T-helper 17 cell (primary cell): ENCODE measurements at places on chromosomes 2 and 18.

DNA sequence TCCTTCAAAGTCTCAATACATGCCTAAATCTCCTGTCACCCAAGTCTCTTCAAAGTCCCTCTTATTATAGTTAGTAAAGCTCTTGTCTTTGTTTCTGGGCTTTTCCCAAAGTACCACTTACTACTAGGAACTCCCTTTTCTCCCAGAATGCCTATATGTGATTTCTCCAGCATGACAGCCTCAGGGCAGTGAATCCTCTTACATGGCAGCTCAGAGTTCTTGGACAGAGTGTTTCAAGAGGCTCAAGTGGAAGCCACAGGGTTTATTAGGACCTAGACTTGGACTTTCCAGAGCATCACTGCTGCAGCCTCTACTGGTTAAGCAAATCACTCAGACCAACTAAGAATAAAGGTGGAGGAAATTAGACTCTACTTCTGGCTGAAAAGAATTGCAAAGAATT is 98.9 kb downstream of the CSRNP3 start:
- no peaks in the 10 kb centered on the region for H3K4me1 ChIP-seq
- H3K4me3 ChIP-seq = no peak overlapping the region
- no peaks in the 10 kb centered on the region for H3K36me3 ChIP-seq
- H3K27me3 ChIP-seq = peaks cover 10% of the 10 kb centered on the region
- DNase-seq = no peak
- H3K27ac ChIP-seq = no peak overlapping the region

DNA sequence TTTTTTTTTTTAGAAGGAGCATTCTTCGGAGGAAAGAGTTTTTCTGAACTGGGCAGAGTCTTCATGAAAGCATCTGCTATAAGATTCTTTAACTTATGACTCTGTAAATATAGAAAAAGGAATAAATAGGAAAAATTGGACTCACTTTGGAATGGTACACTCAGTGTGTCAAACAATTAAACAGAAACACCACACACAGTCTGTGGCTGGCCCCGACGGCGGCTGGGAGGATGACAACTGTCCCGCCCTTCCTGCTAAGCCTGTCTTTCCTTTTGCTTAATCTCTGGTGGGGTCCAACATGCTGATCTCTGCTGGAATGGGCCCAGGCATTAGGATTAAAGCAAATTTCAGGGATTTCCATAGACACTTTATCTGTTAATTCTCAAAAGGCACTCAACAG is 12.5 kb upstream of the RAB31 start:
- H3K4me1 ChIP-seq = peaks cover 3% of the 10 kb centered on the region
- peaks cover 2% of the 10 kb centered on the region for H3K36me3 ChIP-seq
- no peak overlapping the region for H3K4me3 ChIP-seq
- H3K27me3 ChIP-seq = peaks cover 29% of the 10 kb centered on the region

GRCh38 chr18:72201032-72201431 is 343.1 kb downstream of the CBLN2 start:
- no peak overlapping the region for H3K27ac ChIP-seq
- H3K27me3 ChIP-seq = no peaks in the 10 kb centered on the region
- no peak overlapping the region for H3K4me3 ChIP-seq
- DNase-seq = no peak
- H3K36me3 ChIP-seq = no peaks in the 10 kb centered on the region

GRCh38 chr2:45220227-45220626 is 211.0 kb upstream of the SIX2 start:
- H3K4me1 ChIP-seq = no peaks in the 10 kb centered on the region
- DNase-seq = no peak
- no peak overlapping the region for H3K27ac ChIP-seq
- H3K27me3 ChIP-seq = peaks cover 38% of the 10 kb centered on the region
- H3K36me3 ChIP-seq = no peaks in the 10 kb centered on the region

GRCh38 chr2:169997140-169997887 is 170.1 kb downstream of the UBR3 start:
- DNase-seq = no peak
- H3K27ac ChIP-seq = peak overlapping the region; percentile 29
- no peak overlapping the region for H3K4me3 ChIP-seq
- H3K36me3 ChIP-seq = peaks cover 14% of the 10 kb centered on the region

GRCh38 chr2:105845976-105846375 is 101.3 kb downstream of the NCK2 start:
- H3K27ac ChIP-seq = peak overlapping the region; percentile 81
- H3K36me3 ChIP-seq = peaks cover 3% of the 10 kb centered on the region
- no peaks in the 10 kb centered on the region for H3K27me3 ChIP-seq

GRCh38 chr2:24866946-24867345 is 53.1 kb downstream of the ADCY3 start:
- no peak overlapping the region for H3K4me3 ChIP-seq
- peaks cover 15% of the 10 kb centered on the region for H3K4me1 ChIP-seq
- peaks cover 8% of the 10 kb centered on the region for H3K36me3 ChIP-seq
- no peak for DNase-seq

- H3K36me3 ChIP-seq = peaks cover 5% of the 10 kb centered on the region
- peaks cover 74% of the 10 kb centered on the region for H3K27me3 ChIP-seq
Measured at GRCh38 chr2:72892506-72893173, 5.4 kb downstream of the SPR start.

GRCh38 chr2:83584672-83585071 is 874.4 kb downstream of the SUCLG1 start:
- no peak overlapping the region for H3K27ac ChIP-seq
- no peaks in the 10 kb centered on the region for H3K4me1 ChIP-seq
- H3K36me3 ChIP-seq = no peaks in the 10 kb centered on the region

- H3K4me1 ChIP-seq = no peaks in the 10 kb centered on the region
- H3K27ac ChIP-seq = no peak overlapping the region
- DNase-seq = no peak
- H3K36me3 ChIP-seq = peaks cover 2% of the 10 kb centered on the region
- peaks cover 7% of the 10 kb centered on the region for H3K27me3 ChIP-seq
Measured at GRCh38 chr2:143881246-143881645, 638.7 kb downstream of the ZEB2 start.

GRCh38 chr2:183089192-183089851 is 10.8 kb downstream of the DUSP19 start:
- H3K36me3 ChIP-seq = peaks cover 2% of the 10 kb centered on the region
- no peak overlapping the region for H3K4me3 ChIP-seq
- H3K27ac ChIP-seq = no peak overlapping the region
- peaks cover 2% of the 10 kb centered on the region for H3K4me1 ChIP-seq
- no peak for DNase-seq

GRCh38 chr2:199861132-199861774 is 10.3 kb upstream of the FTCDNL1 start:
- no peak overlapping the region for H3K4me3 ChIP-seq
- H3K4me1 ChIP-seq = no peaks in the 10 kb centered on the region
- no peak for DNase-seq

- H3K4me1 ChIP-seq = peaks cover 9% of the 10 kb centered on the region
- no peak overlapping the region for H3K27ac ChIP-seq
- H3K4me3 ChIP-seq = no peak overlapping the region
Measured at GRCh38 chr2:168355779-168356476, 100.1 kb upstream of the CERS6 start.

GRCh38 chr2:20197192-20197591 is 27.7 kb downstream of the SDC1 start:
- H3K36me3 ChIP-seq = no peaks in the 10 kb centered on the region
- peaks cover 17% of the 10 kb centered on the region for H3K27me3 ChIP-seq
- peaks cover 2% of the 10 kb centered on the region for H3K4me1 ChIP-seq
- no peak for DNase-seq
- no peak overlapping the region for H3K4me3 ChIP-seq
- no peak overlapping the region for H3K27ac ChIP-seq

DNA sequence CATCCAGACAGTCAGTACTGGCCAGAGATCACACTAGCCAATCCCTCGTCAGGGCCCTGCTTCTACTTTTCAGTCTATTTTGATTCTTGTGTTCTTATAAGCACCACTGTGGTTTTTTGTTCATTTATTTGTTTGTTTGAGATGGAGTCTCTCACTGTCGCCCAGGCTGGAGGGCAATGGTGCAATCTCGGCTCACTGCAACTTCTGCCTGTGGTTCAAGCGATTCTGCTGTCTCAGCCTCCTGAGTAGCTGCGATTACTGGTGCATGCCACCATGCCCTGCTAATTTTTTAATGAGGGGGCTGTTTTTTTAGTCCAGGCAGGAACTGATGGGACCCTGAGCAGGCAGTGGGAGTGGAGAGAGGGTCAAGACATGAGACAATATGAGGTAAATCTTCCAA is 64.9 kb upstream of the KIF5C start:
- H3K4me3 ChIP-seq = no peak overlapping the region
- H3K27ac ChIP-seq = no peak overlapping the region
- peaks cover 13% of the 10 kb centered on the region for H3K4me1 ChIP-seq
- H3K27me3 ChIP-seq = peaks cover 15% of the 10 kb centered on the region
- no peaks in the 10 kb centered on the region for H3K36me3 ChIP-seq

GRCh38 chr2:28172114-28172898 is 220.4 kb upstream of the FOSL2 start:
- H3K27me3 ChIP-seq = no peaks in the 10 kb centered on the region
- H3K4me3 ChIP-seq = no peak overlapping the region
- no peaks in the 10 kb centered on the region for H3K36me3 ChIP-seq
- no peaks in the 10 kb centered on the region for H3K4me1 ChIP-seq
- no peak overlapping the region for H3K27ac ChIP-seq
- DNase-seq = no peak

GRCh38 chr2:98561902-98562695 is 46.2 kb downstream of the COA5 start:
- DNase-seq = no peak
- H3K27ac ChIP-seq = no peak overlapping the region
- H3K27me3 ChIP-seq = no peaks in the 10 kb centered on the region
- H3K36me3 ChIP-seq = peaks cover 8% of the 10 kb centered on the region
- H3K4me1 ChIP-seq = peaks cover 9% of the 10 kb centered on the region

- DNase-seq = no peak
- no peak overlapping the region for H3K27ac ChIP-seq
- no peaks in the 10 kb centered on the region for H3K4me1 ChIP-seq
Measured at GRCh38 chr2:188326669-188327301, 35.1 kb downstream of the GULP1 start.

- peak overlapping the region; percentile 67 for H3K4me3 ChIP-seq
- H3K27me3 ChIP-seq = peaks cover 82% of the 10 kb centered on the region
- H3K4me1 ChIP-seq = peaks cover 6% of the 10 kb centered on the region
- peaks cover 13% of the 10 kb centered on the region for H3K36me3 ChIP-seq
Measured at GRCh38 chr18:26655525-26656430, 107.4 kb upstream of the KCTD1 start.

- H3K36me3 ChIP-seq = peaks cover 2% of the 10 kb centered on the region
- no peak overlapping the region for H3K4me3 ChIP-seq
- peaks cover 41% of the 10 kb centered on the region for H3K27me3 ChIP-seq
- no peaks in the 10 kb centered on the region for H3K4me1 ChIP-seq
Measured at GRCh38 chr2:18369760-18370159, 190.7 kb downstream of the RDH14 start.

DNA sequence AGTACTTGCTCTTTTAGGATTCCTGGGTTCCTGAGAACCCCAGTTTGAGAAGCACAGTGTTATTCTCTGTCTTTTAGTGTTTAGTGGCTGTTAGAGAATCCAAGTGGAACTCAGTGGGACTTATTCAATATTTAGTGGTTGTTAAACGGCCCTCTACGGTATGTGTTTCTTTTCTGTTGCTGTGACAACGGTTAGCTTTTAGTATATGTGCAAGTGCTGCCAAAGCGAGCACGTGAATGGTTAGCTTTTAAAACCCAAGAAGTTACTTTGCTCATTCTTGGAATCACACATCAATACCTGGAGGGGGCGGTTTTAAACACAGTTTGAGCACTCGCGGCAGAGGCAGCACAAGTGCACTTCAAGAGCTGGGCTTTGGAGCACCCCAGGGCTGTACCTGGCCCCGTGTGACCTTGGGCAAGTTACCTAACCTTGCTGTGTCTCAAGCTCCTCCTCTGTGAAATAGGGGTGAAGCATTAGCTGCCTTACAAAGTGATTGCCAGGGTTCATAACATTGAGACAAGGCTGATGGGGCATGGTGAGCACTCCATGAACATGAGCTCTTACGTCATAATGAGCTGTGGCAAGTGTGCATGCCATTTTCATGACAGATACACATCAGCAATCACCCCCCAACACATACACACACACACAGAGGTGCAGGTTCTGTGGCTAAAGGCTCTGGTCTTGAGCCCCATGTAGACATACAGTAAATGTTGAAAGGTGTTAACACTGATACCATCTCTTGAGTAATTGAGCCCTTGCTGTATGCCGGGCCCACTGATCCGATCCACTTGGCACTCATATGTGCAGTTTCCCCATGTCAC is 234.1 kb downstream of the ALPK2 start:
- no peak overlapping the region for H3K4me3 ChIP-seq
- H3K27me3 ChIP-seq = peaks cover 2% of the 10 kb centered on the region
- H3K36me3 ChIP-seq = no peaks in the 10 kb centered on the region
- H3K4me1 ChIP-seq = peaks cover 23% of the 10 kb centered on the region

GRCh38 chr2:14301331-14301730 is 331.2 kb upstream of the LRATD1 start:
- DNase-seq = no peak
- no peak overlapping the region for H3K27ac ChIP-seq
- H3K4me1 ChIP-seq = no peaks in the 10 kb centered on the region
- no peaks in the 10 kb centered on the region for H3K36me3 ChIP-seq
- H3K4me3 ChIP-seq = no peak overlapping the region

GRCh38 chr2:235287375-235287733 is 206.5 kb upstream of the AGAP1 start:
- H3K4me3 ChIP-seq = no peak overlapping the region
- peaks cover 49% of the 10 kb centered on the region for H3K27me3 ChIP-seq
- no peaks in the 10 kb centered on the region for H3K4me1 ChIP-seq
- H3K27ac ChIP-seq = no peak overlapping the region
- H3K36me3 ChIP-seq = no peaks in the 10 kb centered on the region

DNA sequence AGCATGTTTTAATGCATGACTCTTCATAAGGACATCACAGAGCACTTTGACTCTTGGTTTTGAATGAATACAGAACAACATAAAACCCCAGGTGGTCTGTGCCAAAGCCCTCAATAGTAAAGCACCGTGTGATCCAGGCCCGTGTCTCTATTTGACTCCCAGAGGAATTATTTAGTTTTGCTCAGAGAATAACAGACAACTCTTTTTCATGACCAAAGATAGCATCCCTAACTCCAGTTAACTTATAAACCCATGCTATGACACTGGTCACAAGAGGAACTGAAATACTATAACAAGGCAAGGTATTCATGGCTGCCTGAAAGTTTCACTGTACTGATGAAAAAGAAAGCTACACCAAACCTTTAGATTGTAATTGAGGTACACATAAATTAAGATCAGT is 128.4 kb downstream of the IKZF2 start:
- H3K27me3 ChIP-seq = no peaks in the 10 kb centered on the region
- H3K4me3 ChIP-seq = no peak overlapping the region

GRCh38 chr2:219675221-219675620 is 47.8 kb downstream of the SLC4A3 start:
- no peaks in the 10 kb centered on the region for H3K4me1 ChIP-seq
- H3K4me3 ChIP-seq = no peak overlapping the region
- no peak for DNase-seq
- no peak overlapping the region for H3K27ac ChIP-seq
- H3K36me3 ChIP-seq = peaks cover 2% of the 10 kb centered on the region

GRCh38 chr2:27214941-27215340 is 2.2 kb upstream of the CAD start:
- DNase-seq = no peak
- H3K4me3 ChIP-seq = no peak overlapping the region
- H3K27me3 ChIP-seq = no peaks in the 10 kb centered on the region
- peaks cover 38% of the 10 kb centered on the region for H3K4me1 ChIP-seq
